Stimulated activated CD8-positive, alpha-beta memory T cell treated with anti-CD3 and anti-CD28 coated beads, Interleukin-7, amount 100 ng/mL, for 24 hours (primary cell): ENCODE measurements at places on chromosomes 12 and 14.

DNA sequence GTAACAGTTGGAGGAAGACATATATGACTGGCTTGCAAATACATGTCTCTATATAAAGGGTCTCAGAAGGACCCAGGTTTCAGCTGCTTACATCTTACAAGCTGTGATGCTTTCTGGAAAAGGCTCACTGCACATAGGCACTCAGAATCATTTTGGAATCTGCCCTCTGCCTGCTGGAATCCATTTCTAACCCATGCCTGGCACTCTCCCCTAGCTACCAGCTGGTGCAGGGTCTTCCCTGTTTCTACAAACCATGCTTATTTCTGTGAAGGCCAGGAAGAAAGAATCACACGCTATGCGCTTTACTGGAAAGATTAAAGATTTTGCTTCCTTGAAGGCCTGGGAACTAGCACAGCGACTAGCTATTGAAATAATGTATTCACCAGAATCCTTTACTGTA is 151.3 kb downstream of the DICER1 start:
- no peak for DNase-seq

DNA sequence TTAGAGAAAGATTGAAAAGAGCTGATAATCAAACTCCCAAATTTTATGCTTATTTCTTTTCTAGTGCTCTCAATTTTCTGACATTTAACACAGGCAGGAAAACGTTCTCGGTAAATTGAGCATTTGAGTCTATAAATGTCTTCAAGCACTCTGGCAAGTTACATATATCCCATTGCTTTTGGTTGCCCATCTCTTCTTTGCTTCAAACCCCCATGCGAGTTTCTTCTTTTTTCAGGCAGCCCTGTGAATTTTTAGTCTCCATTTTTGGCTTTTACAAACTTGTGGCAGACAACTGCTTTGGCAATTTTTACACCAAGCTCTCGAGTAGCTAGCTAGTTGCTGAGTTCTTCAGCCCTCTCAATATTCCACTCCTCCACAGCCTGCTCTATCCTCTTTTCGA is 8.7 kb upstream of the TMEM63C start:
- DNase-seq = no peak

- DNase-seq = no peak
Measured at GRCh38 chr12:89390802-89391673, 38.7 kb upstream of the DUSP6 start.

DNA sequence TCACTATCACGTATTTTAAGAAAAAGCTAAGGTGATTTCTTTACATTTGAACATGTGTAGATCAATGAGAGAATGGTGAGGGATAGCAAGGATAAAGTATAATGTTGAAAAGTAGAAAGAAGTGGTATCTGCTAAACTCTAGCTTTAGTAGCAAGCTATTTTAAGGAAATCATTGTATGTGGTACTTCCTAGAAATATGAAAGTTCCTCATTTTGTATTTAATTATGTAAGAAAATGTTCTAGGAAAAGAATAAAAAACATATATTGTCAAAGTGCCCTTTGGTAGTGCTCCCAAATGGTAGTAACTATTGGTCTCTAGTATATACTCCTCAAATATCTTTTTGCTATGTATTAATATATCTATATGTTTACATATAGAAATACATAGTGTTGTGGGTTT is 35.7 kb downstream of the RAB21 start:
- no peak for DNase-seq

DNA sequence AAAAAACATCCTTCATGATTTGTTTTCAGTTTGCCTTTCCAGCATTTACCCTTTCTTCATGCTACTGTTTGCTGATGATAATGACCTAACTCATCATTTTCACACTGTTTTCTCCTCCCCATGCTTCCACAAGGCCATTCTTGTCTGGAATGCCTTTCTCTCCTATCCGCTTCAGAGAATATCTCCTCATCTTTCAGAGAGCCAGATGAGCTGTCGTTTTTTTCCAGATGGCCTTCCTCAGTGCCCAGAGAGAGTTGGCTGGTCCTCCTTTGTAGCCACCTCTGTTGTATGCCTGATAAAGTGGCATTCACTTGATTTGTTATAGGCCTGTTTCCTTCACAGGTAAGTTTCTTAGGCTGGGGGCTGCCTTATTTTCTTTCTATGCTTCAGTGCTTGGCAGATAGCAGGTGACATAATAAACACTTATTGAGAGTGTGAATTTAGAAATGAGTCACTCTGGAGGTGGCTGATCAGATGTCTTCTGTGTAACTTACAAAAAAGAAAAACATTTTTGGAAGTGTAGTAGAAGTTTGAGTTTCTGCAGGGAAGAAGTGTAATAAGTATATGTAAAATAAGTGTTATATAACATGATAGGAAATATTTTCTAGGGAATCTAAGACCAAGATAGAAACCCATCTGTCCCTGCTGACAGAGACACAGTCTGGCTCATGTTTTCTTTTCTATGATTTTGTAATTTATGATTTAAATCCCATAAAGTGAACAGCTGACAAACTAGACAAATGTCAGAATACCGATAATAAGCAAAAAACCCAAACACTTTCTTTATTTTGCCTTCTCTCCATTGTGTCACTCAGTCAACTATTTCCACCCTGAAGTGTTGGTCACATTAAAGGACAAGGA is 174.5 kb downstream of the DACT1 start:
- DNase-seq = no peak

DNA sequence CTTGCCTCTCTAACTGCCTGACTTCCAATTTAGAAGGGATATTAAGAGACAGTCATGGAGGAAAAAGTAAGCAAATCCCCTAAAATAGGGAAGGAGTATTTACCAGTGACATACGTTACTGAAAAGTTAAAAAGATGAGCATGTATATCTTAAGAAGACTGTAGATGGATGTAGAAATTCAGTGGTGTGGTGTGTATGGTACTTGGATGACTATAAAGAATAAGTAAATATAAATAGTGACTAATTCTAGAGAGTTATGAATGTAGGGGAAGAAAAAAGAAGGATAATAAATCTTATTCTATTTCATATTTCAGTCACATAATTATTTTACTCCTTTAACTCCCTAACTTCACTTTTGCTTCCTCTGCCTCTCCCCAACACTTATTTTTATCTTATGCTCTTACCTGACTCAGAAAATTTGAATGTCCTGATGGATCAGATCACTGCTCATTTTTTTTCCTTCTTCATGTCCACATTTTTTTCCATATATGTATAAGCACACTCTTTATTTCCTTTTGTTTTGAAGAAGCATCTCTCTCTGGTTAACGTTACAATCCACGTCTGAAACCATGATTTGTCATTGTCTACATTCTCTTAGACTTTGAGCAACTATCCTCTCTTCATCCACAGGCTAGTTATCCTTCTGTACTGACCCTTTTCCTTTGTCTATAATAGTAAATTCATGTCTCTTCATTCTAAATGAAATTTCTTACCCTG is 422.7 kb upstream of the SYT1 start:
- no peak for DNase-seq

GRCh38 chr14:31326111-31326510 is 94.2 kb downstream of the HEATR5A start:
- no peak for DNase-seq

DNA sequence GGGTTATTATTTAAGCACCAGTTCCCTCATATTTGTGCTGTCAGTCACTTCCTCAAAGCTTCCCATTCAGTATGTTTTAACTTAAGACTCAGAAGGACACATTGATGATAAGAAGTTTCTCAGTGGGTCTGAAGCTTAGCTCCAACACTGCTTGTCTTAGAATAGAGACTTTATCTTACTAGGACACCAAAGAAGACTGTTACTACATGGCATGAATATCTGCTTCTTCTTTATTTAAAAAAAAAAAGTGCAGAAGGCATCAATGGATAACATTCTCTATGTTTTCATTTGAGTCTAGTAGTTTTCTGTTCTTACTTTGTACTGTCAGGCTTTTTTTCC is 404.2 kb downstream of the DAD1 start:
- DNase-seq = no peak

DNA sequence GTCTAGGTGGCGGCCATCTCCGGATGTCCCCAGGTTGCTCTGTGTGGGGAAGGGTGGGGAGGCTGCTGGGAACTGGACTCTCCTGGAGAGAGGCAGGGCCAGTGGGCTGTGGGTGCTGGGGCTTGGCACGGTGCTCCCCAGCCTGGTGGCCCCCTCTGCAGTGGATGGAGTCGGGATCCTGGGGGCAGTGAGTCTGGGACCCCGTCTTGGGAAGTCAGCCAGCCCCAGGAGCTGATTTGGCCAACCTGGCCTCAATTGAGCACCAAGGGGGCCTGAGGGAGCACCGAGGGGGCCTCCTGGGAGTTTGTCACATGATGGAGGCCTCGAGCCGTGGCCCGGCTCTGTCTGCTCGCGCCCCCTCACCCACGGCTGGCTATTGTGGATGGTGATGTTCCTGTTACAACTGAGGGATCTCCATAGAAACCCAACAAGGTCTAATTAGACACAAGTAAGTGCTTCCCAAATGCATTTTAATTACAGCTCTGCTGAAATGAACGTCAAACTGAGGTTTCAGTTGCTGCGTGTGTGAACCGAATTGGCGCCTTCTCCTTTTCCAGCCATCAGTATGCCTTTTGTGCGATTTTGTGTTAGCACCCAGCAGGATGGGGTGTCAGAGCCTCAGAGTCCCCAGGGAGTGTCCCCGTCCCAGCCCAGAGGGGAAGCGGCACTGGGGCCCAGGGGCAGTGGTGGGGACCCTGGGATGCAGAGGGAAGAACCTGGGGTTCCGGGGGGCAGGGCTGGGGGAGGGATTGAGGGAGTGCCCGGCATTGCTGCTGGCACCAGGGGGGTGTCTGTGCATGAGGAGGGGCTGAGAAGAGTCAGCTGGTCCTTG is 71.8 kb downstream of the KIF26A start:
- DNase-seq = no peak

- DNase-seq = no peak
Measured at GRCh38 chr14:102484316-102484715, 25.3 kb downstream of the ANKRD9 start.

GRCh38 chr12:41869432-41869831 is 275.2 kb downstream of the GXYLT1 start:
- no peak for DNase-seq

DNA sequence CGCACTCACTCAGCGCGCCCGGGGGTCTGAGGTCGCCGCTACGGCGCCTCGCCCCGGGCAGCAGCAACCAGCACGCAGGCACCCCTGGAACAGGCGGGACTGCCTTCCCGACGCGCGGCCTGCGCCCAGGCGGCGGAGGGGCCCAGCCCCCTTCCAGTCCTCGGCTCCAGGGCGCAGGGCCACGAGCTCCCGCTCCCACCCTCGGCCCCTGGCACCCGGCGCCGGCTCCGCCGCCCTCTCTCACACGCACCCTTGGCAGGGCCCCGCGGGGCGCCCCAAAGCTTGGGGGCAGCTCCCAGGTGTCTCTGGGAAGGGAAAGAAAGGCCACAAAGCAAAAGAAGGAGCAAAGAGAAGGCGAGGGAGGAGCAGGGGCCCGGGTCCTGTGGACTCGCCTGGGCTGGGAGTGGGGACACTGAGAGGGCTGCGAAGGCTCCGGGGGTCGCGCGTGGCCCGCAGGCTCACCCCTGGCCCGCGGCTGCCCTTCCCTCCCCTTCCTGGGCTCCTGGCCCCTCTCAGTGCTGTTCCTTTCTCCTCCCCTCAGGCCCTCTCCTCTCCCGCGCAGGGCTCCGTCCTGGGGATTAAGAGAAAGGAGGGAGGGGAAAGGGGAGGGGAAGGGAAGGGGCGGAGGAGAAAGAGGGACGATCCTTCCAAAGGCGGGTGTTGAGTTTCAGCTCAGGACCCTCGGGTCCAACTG is 907 bp upstream of the EFS start:
- no peak for DNase-seq

DNA sequence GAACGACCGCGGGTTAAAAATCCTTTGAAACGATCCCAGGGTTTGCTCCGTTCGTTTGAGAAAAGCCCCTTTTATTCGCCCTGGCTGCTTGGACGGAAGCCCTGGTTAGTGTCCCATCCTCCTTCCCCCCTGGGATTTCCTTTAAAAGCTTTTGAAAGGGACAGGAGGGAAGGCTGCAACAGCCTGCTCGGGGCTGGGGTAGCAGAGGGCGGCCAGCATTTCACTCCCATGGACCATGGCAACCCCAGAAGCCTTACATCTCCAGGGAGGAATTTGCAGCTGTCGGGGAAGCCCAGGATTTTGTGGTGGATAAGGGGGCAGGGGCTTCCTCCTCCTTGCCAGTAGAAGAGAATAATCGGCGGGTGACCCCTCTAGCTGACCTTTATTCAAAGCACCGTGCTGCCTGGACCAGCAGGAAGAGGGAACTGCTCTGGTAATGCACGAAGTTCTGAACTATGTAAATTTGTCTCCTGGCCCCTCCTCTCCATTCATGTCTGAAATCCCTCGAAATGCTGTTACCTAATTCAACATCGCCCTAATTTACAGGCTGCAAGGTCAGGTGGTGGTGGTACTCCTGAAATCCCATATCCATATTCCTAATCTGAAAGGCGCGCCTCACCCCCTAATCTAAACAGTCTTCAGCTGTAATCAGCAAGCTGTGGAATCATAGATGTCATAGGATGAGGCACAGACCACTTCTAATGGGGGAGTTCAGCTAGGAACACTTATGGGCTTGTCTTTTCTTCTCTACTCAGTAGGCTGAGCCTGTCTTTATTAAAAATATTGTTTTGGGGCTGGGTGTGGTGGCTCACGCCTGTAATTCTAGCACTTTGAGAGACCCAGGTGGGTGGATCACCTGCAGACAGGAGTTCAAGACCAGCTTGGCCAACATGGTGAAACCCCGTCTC is 1.0 kb upstream of the CLIP1 start:
- DNase-seq = no peak

- DNase-seq = no peak
Measured at GRCh38 chr12:120100630-120101029, 15.9 kb downstream of the RAB35 start.

DNA sequence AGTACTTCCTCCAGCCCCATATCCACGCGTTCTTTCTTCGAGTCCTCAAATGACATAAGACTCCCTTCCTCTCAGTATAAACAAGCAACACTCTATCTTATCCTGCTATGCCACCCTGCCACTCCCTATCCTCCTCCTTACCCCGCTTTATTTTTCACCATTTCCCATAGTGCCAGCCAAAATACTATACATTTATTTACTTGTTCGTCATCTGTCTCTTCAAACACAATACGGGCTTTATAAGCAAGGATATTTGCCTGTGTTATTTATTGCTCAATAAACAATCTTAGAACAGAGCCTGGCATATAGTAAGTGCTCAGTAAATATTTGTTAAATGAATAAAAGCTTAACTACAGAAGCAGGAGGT is 444.9 kb downstream of the EGLN3 start:
- no peak for DNase-seq
